ENCODE measurements at places on chromosomes 16 and 17.

DNA sequence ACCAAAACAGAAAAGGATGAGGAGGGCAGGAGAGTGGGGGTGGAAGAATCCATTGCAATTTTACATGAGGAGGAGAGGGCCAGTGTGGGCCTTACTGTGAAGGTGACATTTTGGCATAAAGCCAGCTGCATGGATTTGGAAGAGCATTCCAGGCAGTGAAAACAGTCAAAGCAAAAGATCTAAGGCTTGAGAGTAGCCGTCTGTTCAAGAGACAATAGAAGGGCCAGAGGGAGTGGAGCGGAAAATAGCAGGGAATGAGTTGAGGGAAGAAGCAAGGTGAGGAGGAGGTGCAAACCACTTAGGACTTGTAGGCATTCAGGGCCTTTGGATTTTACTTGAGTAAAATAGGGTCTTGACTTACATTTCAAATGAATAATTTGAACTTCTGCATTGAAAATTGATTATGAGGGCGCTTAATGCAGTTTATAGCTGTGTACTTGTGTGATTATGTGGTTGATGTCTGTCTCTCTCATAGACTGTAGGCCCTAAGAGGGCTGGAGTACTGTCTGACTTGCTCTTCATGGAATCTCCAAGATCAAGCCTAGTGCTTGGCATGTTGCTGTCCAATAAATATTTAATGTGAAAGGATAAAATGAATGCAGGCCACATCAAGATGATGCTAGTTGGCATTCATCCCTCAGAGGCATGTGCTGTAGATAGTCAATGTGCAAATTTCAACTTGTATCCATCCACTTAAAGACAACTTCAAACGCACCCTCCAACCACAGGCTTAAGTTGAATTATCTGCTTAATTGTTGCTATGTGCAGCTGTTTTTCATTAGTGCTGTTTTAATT, 772.1 kb upstream of the RBFOX1 start:
- DNase-seq = no peak

DNA sequence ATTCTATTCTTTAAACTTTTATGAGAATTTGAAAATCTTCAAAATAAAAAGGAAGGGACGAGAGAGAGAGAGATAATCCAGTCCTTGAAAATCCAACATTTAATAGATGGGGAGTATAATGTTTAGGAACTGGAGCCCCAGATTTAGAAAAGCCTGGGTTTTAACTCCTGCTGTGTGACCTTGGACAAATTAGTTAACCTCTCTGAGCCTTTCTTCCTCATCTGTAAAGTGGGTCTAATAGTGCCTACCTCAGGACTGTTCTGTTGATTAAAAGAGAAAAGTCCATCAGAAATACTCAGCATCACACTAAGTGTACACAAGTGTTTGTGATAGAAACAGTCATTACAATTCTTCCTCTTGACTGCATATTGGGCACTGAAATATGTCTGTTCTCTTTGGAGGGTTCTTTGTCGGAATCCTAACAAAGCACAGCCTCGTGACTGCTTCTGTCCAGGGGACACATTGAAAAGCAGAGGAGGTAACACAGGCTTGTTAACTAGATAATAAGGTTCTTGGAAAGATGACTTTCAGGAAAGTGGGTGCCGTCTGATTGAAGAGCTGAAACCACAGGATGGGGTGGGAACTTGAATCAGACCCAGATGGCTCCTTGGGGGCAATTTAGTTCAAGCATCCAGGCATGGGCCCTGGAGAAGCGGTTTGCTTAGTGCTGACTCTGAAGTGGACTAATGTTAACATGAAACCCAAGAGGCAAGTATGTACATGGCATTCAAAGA, 128.2 kb downstream of the CLEC16A start:
- no peak for DNase-seq

- no peak for DNase-seq
Measured at GRCh38 chr17:65630502-65630901, 69.1 kb upstream of the AXIN2 start.

- no peak for DNase-seq
Measured at GRCh38 chr17:7260651-7261378, 1.5 kb downstream of the CLDN7 start.

GRCh38 chr16:15502041-15502725, 67.8 kb downstream of the BMERB1 start:
- no peak for DNase-seq

Measured in NCI-H524 treated with DMSO at 0.1 percent for 48 hours (cell line).